ENCODE measurements at places on chromosomes 1 and 21. TPM values are rescaled to one million over a fixed set of nuclear protein-coding genes. Genes with fewer than 3 reads are reported as not detected.

KCNA3 gene
- 0.59 TPM for total RNA-seq

SLAMF9 gene
- not detected for total RNA-seq

KCNJ9 gene
- not detected for total RNA-seq

CSF1 gene
- 5.5 TPM for total RNA-seq

SPRR1A gene
- total RNA-seq: not detected

CD247 gene
- total RNA-seq: 0.83 TPM

PMF1 gene
- total RNA-seq: 290 TPM

GPR89A gene
- 26.7 TPM for total RNA-seq

S100B gene
- total RNA-seq: not detected

DNA sequence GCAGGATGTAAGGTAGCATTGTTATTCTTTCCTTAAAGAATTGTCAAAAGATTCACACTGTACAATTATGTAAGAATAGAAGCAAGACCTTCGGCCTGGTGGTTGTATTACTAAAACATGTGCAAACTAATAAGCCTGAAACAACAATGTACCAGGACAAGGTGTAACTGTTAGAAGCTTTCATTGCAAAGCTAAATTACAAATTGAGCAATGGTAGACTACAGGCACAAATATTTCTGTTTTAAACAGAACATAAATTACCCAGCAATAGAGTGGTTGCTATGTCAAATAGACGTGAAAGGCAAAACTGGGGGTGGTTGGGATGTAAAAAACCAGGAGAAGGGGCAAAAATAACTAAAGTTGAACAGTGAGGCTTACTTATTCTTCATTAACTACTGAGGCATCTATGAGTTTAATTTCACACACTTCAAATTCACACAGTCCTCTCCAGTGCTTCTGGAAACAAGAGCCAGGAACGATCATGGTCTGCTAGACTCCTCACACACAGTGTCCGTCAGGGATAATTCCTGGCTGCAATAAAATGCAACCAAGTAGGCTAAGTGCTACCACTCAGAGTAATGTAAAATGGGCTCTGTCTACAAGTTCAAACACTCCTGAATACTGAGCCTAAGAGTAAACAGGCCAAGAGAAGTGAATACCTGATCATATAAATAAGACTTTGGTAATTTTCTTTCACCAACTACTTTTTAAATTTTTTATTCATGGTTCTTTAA, 39.3 kb upstream of the C1orf198 start:
- DNase-seq: no peak

GRCh38 chr1:114468710-114469468, 42.1 kb downstream of the TRIM33 start:
- DNase-seq: no peak

GRCh38 chr21:39346206-39346605, 2.7 kb downstream of the HMGN1 start:
- no peak for DNase-seq

- peak; percentile 66 for DNase-seq
Observed at GRCh38 chr1:207084701-207085180, 3.9 kb upstream of the C4BPB start.

DNA sequence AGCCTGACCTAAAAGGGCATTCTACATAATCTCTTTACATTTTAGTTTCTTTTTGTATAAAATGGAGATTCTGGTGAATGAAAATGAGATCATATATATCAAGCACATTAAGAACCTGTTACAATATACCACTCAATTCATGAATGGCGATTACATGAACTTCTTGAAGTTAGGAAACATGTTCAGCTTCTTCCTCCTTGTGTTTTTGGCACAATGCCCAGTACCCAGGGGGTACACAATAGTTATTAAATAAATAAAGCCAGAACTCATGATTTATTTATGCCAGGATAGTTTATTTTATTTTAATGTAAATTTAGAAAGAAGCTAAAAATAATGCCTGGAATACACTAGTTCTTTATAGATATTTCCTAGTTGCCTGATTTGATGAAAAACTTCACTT, 186.0 kb upstream of the PTGFR start:
- DNase-seq: no peak

GRCh38 chr1:102595106-102595505, 513.2 kb downstream of the COL11A1 start:
- no peak for DNase-seq

GRCh38 chr1:178609015-178609414, 96.1 kb downstream of the TEX35 start:
- no peak for DNase-seq

- no peak for DNase-seq
Observed at GRCh38 chr1:198125995-198126735, 30.6 kb upstream of the NEK7 start.

GRCh38 chr1:182122913-182123260, 61.4 kb upstream of the ZNF648 start:
- DNase-seq: no peak

DNA sequence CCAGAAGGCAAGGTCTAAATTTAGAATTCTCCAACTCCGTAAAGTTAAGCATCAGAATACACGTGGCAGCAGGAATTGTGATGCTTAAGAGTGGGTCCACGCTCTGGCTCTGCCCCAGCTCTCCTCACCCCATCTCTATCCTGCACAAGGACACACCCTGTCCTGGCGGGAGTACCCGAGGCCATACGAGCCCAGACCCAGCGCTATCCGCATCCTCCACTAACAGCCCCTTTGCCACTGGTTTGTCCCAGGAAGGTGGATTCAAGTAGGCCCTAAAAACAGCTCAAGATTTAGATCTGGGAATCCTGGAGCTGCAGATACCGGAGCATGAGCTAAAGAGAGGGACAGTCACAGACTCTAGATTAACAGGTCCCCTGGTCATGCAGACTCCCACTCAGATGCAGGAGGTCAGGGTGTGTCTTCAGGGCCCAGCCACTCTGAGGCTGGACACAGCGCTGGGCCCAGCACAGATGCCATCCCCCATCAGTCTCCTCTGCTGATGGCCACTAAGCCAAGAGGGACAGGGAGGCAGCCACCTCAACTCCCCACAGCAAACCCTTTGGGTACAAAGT, 393.3 kb downstream of the NPHP4 start:
- no peak for DNase-seq

DNA sequence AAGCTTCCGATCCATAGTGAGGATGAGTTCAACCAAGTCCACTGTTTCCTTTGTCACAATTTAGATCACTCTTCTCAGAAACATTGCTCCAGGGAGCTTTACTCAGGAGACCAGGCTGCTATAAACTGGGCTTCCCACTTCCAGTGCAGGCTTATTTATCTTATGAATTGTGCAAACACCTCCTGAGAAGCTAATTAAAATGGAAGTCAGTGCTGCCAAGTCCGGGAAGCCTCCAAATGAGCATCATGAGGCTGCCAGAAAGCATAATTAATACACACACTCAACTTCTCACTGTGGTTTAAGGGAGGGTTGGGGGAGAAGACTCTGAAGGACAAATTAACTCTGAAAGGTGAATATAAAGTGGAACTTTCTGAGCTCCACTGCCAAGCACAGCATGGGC, 145.0 kb upstream of the SGIP1 start:
- DNase-seq: no peak

GRCh38 chr1:205016584-205016983, 26.4 kb upstream of the CNTN2 start:
- DNase-seq: no peak

- peak; percentile 69 for DNase-seq
Observed at GRCh38 chr1:233328142-233328921, 808 bp downstream of the MAP3K21 start.

DNA sequence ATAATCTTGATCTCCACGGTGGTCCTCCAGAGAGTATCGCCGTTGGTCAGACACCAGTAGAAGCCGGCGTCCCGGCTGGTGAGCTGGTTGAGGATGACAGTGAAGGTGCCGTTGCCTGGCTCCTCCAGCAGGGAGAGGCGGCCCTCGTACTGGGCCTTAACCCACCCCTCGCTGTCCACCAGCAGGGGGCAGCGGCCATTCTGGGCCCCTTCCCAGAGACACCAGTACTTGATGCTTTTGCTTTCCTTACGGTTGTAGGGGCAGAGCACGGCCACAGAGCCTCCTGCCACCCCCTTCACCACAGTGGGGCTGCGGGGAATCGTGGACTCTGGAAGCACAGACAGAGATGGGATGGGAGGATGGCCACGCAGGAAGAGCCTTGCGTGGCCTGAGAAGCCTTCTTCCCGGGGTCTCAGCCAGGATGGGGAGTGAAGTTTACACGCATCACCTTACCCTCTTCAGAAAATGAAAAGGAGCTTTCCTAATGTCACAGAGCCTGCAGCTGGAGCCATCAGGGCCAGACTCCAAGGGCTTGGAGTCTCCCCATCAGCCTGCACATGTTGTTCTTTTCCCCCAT, 10.7 kb downstream of the PIGR start:
- DNase-seq: peak; percentile 90
